Large intestine (tissue), 12 donors: ENCODE measurements at places on chromosomes 16 and 17. TPM values are rescaled to one million over a fixed set of nuclear protein-coding genes. Genes with fewer than 3 reads are reported as not detected.
A peak's percentile ranks its signal among the peaks of the same experiment; 100 is the strongest.

DNA sequence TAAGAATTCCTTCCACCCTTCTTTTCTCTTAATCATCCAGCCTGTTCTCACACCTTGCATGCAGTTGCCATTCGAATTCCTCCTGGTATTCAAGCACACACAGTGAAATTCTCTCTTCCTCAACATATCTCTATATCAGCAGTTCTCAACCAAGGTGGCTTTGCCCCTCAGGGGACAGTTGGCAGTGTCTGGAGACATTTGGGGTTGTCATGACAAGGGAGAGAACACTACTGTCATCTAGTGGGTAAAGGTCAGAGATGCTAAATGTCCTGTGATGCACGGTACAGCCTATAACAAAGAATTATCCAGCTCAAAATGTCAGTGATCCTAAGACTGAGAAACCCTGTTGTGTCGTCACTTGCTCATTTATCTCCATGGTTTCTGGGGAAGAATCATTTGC, 94.8 kb upstream of the CPHXL start:
- no peak for DNase-seq

DNA sequence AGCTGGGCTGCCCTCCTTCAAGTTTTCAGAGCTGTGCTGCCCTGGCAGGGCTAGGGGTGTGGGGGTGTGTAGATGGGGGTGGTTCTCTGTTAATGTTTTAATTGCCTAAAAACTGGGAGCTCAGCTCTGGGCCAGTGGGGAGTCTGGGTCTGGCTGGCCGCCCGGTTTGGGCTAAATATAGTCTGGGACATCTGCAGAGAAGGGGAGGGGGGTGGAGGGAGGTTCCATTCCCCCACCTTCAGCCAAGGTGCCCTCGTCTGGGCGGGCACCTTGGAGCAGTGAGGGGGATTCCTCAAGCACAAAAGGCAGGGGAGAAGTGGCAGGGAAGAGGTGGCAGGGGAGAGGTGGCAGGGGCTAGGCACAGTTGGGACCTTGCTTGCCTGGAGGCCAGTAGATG, 13.0 kb downstream of the RARA start:
- no peak for DNase-seq

PIPOX gene
- polyA plus RNA-seq: 51.5 TPM

DNA sequence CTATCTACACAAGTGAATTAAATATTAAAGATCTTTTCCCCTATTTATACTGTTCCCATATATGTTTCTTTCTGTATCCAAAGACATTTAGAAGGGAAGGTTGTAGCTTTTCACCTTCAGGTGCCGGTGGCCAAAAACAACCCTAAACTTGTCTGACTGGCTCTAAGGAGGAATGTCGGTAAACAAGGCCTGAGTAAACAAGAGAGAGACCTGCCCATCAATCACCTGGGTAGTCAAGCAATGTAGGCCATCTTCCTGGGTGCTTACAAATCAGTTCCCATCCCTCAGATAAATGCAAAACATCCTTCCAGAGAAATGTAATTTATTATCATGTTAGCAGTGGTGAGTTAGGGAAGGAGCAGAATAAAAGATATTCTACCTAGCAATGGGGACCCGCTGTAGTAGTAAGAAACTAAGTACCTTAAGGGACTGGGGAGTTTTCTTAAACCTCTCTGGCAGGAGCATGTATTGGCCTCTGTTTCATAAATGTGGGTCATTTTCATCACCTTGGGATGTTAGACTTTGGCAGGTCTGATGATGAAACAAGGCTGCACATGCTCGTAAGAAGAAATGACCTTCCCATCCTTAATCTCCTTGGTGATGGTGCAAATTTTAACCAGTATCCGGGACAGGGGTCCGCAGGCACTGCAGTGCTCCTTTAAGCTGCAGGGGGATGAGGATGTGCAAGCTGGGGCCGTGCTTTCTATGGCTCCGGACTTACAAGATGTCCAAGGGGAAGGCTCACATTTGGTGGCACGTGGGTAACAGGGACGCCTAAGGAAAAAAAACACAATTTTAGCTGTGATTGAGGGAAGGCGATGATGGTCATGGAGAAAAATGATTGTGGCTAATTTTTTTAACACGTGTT, 8.4 kb downstream of the KRT39 start:
- no peak for DNase-seq

DNA sequence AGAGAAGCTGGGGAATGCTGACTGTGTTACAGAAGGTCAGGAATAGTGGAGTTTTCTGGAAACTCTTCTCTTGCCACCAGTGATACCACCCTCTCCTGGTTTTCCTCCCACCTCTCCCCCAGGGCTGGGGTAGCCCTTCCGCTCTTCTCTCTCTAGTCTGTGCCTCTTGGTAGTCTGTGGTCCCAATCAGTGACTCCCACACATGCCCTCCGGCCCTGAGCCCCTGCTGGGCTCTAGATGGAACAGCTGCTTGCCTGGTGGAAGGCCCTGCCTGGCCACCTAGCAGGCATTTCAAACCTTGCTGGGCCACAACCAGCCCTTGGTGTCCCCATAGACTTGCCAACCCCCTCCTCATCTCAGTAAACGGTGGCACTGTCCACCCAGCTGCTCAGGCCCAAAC, 15.2 kb upstream of the MTSS2 start:
- no peak for DNase-seq

KRTAP4-9 gene
- polyA plus RNA-seq: not detected

DNA sequence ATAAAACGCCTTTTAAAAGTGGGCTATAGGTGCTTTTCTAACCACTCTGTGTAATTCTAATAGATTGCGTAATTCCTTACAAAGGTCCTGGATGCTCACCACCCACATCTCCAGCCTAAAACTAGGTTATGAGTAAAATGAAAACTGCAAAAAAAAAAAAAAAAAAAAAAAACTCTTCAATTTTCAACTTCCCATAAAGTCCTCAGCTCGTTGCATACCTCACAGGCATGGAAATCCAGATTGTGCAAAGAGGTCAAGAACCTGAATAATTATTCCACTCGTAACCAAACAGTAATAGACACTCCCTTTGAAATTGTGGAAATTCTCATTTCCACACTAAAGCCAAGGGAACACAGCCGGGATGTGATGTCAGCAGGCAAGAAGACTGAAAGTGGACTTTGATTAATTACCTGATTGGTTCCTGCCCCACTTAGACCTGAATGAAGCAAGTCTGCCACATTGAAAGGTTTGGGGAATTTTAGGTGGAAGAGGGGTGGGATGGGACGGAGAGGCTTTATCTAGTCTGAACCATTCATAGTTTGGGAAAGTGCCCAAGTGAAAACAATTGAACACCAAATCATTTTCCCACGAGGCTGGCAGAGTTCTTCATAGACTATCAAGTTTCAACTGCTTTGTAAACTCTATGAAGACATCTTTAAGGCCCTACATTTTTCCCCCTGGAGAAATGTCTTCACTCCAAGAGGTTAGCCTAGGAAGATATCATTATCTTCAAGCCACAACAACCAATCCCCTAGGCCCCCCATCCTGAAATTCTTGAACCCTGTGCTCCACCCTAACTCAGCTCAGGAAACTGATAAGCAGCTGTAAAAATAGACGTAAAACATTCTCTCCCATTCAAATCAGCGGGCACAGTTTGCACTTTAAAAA, 49.1 kb upstream of the TANC2 start:
- DNase-seq: peak; percentile 33

DNA sequence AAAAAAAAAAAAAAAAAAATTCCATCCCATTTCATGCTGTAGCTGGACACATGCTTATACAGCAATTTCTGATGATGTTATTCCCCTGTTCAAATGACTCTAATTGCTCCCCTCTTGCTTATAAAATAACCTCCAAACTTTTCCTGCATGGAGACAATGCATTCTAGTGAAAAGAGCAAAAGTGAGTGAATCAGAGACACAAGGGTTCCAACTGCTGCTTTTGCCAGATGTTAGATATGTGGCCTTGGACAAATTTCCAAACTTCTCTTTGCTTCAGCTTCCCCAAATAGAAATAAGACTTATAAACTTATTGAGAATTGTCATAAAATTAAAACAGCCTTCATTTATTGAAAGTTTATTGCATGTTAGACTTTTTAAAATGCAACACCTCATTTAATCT, 65.0 kb upstream of the AXIN2 start:
- DNase-seq: no peak

GRCh38 chr17:72462814-72463213, 342.0 kb downstream of the SOX9 start:
- DNase-seq: no peak

GRCh38 chr17:46928467-46929261, 5.7 kb downstream of the GOSR2 start:
- peak; percentile 68 for DNase-seq
